ENCODE measurements at places on chromosomes 3 and 15.

DNA sequence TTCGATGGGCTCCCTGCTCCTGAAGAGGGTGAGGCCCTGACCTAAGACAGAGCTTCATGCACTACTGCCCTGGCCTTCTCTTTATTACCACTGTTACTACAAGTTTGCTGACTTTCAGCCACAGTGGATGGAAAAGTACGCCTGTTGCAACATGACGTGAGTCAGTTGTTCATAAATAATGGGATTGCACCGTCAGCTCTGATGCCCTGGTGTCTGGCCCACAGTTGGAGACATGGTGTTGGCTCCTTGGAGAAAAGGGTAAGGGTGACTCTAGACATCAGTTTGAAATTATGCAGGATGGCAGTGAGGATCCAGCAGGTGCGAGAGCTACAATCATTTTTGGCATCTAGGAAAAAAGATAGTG is 5.5 kb downstream of the PAQR5 start:
- DNase-seq = no peak

DNA sequence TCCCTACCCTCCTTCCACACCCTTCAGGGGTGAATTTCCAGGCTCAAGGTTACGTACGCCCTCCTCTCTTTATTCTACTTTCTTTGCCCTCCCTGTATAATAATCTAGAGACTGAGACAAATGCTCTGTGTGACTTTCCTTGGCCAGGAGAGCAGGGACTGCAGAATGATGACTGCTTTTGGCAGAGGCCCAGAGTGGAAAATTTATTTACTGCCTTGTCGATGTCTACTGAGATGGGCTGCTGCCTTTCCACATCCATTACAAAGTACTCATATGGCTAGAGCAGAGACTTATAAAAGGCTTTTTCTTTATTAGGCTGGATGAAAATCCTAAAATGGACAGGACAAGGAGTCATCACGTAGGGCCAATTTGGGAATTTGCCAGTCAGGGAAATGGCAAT is 576.2 kb downstream of the TUSC7 start:
- no peak for DNase-seq

DNA sequence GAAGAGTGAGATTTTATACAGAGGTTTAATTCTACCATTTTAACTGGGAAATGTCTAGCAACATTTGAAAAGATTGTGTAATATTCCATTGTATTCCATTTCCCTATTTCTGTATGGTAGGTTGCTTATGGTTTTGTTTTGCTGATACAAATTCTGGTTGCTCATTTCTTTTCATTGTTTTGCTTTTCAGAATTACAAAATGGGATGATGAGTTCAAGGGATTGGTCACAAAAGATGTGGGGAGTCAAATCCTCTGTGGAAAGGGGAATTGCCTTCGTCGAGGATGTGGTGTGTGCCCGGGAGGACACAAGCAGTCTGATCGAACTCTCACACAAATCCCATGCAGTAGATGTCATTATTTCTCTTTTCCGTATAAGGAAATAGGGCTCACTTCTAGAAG is 18.3 kb downstream of the SLCO3A1 start:
- DNase-seq = no peak

- DNase-seq = no peak
Observed at GRCh38 chr15:100922192-100923040, 3.3 kb downstream of the LRRK1 start.

GRCh38 chr3:35894735-35895134 is 255.4 kb downstream of the ARPP21 start:
- no peak for DNase-seq

DNA sequence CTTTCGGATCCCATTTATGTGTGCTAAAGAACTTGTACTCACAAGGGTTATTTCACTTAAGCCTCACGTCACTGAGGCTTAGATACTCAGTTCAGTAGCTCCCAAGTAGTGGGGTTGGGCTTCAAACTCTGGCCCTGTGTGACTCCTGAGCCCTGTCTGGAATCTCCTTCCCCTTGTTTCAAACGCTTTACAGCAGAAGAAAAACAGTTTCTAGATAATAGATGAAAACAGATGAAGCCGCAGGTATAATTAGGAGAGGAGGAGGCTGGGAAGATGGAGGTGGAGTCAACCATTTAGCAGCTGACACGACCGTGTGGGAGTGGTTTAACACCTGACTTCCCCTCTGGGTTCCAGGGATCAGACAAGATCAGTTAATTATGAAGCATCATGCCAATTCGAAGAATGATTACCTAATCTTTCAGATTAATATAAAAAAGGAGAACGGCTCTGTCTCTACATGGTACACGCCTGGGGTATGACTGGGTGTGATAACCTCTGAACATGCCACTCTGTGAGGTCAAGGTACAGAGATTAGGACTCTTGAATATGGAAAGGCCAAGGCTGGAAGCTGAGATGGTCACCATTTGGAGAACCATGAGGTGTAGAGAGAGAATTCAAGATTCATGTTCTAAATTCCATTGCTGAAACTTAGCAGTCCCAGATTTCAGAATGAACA is 31.1 kb downstream of the TPM1 start:
- DNase-seq = no peak

- no peak for DNase-seq
Observed at GRCh38 chr3:74041068-74041675, 416.4 kb upstream of the PDZRN3 start.

DNA sequence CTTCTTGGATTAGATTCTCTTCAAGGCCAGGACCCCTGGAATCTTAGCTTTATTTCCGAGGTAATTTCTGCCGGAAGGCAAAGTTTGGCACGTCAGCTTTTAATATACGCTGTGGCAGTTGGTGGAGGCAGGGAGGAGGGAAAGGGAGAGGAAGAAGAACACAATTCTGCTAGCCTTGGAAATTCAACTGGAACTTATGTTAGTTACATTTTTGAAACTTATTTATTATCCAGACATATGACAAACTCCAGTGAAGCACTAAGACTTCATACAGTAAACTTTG is 100.1 kb upstream of the TSC22D2 start:
- no peak for DNase-seq

GRCh38 chr15:49199666-49200065 is 29.6 kb downstream of the GALK2 start:
- DNase-seq = no peak

GRCh38 chr3:52904000-52904399 is 6.7 kb upstream of the STIMATE start:
- no peak for DNase-seq

- DNase-seq = no peak
Observed at GRCh38 chr15:66006986-66007385, 137.7 kb downstream of the RAB11A start.

- DNase-seq = no peak
Observed at GRCh38 chr15:64478863-64479262, 18.5 kb downstream of the ZNF609 start.

- DNase-seq = no peak
Observed at GRCh38 chr3:155231792-155232191, 61.7 kb downstream of the STRIT1 start.

DNA sequence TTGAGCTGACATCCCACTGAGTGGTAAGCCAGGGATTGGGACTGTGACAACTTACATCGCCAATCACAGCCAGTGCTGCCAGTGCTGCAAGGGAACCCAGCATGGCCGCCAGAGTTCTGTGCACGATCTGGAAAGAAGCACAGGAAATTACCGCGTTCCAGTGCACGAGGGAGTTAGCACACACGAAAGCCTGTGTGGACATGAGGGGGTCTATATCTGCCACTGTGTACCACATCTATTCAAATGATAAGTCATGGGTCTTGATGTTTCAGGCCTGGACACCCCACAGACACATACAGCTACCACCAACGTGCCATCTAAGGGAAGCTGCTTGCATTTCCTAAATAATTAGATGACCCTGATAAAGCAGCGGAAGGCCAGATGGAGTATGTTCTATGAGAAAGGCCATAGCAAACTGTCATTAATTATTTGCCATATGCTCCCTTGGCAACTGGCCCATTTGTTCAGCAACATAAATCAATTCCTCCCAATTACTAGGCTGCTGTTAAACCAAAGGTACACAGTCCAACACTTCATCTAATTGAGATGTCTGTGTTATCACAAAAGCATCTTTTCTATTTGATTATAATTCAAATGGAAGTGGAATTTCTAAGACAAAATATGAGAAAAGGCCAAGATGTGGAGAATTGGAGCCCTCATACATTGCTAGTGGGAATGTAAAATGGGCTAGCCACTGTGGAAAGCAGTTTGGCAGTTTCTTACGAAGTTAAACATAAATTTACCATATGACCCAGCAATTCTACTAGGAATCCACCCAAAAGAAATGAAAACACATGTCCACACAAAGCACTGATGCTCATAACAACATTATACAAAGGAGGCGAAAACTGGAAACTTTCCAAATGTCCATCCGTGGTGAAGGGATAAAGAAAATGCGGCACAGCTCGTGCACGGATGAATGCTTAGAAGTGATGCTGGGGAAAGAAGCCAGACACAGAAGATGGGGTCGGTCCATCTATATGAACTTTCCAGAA is 108.3 kb downstream of the OCA2 start:
- no peak for DNase-seq

DNA sequence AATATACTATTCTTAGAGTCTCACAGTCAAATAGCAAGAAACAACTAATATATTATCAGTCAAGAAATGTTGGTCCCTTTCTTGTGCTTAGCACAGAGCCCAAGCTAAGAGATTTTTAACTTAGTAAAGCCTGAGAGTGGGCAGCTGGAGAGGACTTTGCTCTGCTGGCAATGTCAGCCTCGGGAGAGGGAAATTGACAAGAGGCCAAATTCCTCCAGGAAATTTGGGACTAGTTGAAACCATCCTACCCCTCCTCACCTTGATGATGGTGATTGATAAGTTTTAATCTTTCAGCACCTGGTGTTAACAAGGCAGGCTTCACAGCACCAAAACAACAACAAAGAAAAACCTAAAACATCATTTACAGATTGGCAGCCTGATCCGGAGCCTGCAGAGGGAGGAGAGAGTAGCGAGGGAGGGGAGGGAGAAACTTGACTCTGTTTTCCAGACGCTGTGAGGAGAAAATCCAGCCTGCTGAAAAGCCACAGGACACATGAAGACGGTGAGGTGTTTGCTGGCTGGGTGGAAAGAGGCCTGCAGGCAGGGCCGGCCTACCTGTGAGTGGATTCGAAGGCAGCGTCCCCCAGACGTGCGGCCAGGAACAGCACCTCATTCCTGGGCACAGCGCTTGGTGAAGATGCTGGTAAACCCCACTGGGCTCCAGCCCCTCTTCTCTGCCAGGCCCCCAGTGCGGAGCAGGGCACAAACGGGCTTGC is 150.9 kb downstream of the LRRC28 start:
- DNase-seq = no peak

- DNase-seq = no peak
Observed at GRCh38 chr3:153442386-153442785, 280.4 kb downstream of the RAP2B start.

- no peak for DNase-seq
Observed at GRCh38 chr3:43869491-43869890, 178.8 kb downstream of the ABHD5 start.

GRCh38 chr15:52668133-52668532 is 11.1 kb downstream of the ATOSA start:
- DNase-seq = no peak

GRCh38 chr3:31472479-31473390 is 60.0 kb upstream of the STT3B start:
- no peak for DNase-seq

GRCh38 chr3:43353923-43354670 is 67.8 kb downstream of the SNRK start:
- DNase-seq = no peak

- peak; percentile 39 for DNase-seq
Observed at GRCh38 chr3:71064956-71065763, 518.4 kb downstream of the FOXP1 start.

GRCh38 chr3:113968986-113969385 is 21.2 kb downstream of the ZDHHC23 start:
- DNase-seq = no peak

DNA sequence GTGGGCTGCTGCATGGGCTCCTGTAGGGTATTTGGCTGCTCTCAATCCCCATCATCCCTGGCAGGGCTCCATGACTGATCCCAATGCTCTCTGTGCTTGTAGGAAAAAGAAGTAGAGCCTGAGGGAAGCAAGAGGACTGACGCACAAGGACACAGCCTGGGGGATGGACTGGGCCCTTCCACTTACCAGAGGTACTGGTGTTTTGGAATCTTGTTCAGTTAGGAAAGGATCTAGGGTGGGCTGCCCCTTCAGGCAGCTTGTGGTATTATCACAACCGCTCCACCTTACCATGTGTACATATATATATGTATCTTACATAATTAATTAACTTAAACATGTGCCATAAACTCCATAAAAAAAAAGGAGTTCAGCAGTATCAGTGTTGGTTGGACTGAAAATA is 1.3 kb downstream of the SLC28A2 start:
- DNase-seq = no peak

DNA sequence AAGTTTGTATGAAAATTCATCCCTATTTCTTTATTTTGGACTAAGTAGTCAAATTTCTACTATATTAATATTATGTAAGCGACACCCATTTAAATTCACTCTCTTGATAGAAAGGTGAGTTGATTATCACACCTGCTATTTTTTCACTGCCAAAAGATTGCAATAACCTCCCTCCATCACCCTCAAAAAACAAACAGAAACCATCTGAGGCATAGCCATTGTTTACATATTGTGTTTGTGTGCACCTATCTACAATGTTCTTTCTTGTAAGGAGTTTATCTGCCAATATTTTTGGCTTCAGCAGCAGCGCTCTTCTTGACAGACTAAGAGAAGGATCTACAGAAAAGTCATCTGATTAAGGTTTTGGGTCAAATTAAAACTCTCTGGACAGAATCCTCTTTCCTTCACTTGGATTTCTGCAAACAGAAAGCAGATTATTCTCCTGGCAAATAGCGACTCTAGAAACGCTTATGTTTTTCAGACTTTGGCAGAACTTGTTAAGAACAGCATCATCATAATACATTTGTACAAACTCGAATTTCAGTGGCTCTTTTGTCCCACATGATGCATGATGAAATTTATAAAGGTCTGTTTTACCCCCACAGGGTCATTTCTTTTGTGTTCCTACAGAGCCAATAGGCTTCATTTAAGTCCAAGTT is 48.6 kb downstream of the KCNMB2 start:
- no peak for DNase-seq

DNA sequence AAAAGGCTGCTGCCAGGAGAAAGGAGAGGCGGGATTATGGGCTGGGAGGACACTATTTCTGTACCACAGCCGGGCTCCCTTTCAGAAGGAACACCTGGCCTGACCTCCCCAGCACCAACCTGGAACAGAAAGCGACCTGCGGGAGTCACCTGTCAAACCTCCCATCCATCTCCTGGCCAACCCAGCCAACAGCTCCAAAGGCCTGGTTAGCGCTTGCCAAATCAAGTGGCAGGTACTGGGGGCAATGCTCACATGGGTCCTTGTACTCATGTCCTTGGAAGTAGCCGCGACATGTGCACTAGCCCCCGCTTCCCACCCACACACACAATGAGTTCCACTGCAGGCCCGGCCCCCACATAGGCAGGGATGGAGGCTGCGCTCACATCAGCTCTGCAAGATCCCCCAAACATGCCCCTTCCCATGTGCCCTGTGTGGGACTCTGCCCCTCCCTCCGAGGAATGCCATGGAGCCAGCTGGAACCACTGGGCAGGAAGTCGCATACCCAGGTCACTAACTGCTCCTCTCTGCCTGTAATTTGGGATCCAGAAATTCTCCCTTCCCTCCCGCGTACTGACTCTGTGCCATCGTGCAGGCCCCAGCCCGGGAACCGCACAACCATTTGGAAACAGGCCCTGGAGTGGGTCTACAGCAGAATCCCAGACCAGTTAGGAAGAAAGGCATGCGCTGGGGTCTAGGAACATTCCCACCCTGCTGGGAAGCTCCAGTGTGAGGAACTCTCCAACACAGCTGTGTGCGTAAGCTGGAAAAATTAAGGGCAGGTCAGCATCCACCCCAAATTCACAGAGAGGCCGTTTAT is 98.9 kb downstream of the LRIG1 start:
- no peak for DNase-seq

GRCh38 chr15:75695220-75695619 is 17.4 kb downstream of the CSPG4 start:
- DNase-seq = no peak

- DNase-seq = peak; percentile 24
Observed at GRCh38 chr3:40971191-40972168, 227.8 kb upstream of the CTNNB1 start.

Measured in CD4-positive, alpha-beta T cell treated with Interleukin-1 beta for 1 hour (primary cell).